ENCODE measurements at places on chromosomes 13 and 19.

GRCh38 chr19:1313695-1314613, 28.3 kb downstream of the EFNA2 start:
- DNase-seq: peak; percentile 70

DNA sequence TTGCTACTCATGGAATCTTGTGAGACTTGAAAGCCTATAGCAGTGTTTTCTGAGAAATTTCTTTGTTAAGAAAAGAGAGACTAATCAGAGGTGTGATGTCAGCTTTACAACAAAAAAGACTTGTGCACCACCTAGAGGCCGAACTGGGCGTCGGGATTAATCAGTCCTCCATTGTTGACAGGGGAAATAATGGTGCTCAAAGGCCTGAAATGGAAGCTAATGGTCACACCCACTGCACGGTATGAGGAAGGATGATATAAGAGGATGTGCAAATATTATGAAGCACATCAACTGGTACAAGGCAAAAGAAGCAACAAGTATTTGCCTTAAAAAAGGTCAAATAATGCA, 480.2 kb upstream of the MIR17HG start:
- peak; percentile 88 for DNase-seq

- peak; percentile 96 for DNase-seq
Measured at GRCh38 chr19:2578901-2579677, 103.2 kb downstream of the GADD45B start.

GRCh38 chr13:50378509-50379044, 363.3 kb downstream of the KCNRG start:
- DNase-seq: no peak

DNA sequence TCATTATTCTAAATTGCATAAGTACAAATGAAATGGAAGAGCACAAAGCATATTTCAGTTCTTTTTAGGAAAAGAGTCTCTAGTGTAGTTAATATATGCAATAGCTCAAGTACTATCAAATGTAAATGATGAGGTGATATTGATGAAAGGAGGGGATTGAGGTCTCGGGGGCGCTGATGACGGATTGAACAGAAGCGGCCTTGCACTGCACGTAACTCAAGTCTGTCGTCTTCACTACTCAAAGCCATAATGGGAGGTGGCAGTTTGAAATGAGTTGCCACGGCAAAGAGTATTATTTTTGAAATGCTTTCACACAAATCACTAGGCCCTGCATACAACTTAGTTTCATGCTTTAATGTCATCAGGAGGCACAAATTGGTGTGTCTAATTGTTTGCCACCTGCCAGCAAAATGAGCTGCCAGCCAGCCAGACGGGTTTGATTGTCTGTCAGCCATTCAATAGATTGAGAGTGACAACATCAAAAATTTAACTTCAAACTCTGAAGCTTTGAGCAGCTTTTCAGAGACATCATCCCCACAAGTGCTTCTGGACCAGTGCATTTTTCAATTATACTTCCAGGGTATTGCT, 256.6 kb downstream of the NBEA start:
- no peak for DNase-seq

DNA sequence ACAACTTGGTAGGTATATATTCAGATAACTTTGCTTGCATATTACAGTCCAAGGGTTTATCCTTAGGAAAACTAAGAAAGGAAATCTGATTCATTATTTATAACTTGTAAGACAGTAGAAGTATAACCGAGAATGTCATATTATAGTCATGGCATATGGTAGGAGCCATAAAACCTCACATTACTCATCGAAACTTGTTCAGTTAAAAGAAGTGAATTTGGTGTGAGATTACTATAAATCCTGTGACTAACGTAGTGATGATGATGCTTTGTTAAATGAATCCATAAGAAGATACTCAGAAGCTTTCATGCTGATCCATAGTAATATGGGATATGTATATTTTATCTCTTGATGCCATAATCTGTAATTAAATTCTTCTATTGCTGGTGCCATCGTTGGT, 57.3 kb downstream of the MTUS2 start:
- no peak for DNase-seq

GRCh38 chr19:1590641-1591397, 1.8 kb downstream of the MBD3 start:
- DNase-seq: peak; percentile 54

DNA sequence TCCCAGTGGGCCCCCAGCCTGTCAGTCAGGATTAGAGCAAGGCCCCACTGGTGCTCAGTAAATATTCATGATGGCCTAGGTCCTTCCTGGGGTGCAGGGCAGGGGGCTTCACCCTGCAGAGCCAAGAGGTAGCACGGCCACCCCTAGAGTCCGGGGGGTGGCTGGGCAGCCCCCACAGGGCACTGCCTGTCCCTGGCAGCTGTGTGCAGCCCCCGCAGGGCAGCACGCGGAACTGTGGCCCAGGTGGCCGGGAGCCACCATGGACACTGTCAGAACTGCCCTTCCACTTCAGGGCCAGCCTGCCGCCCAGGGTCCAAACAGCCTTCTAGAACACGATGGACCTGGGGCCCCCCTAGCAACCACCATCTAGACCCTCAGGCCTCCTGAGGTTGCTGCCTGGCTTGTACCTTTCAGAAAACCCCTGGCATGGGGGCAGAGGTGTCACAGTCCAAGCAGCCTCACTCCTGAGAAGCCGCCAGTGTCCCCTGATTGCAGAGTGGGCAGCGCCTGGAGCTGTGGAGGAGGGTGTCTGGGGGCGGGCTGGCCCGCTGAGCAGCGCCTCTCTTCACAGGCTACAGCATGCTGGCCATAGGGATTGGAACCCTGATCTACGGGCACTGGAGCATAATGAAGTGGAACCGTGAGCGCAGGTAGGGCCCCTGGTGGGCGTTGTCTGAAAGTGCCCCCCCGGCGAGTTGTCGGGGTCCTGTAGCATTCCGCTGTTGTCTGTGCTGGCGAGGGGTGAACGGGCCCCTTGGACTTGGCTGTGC, 2.9 kb upstream of the YJEFN3 start:
- no peak for DNase-seq

- no peak for DNase-seq
Measured at GRCh38 chr19:49395581-49396407, 7.7 kb downstream of the KASH5 start.

DNA sequence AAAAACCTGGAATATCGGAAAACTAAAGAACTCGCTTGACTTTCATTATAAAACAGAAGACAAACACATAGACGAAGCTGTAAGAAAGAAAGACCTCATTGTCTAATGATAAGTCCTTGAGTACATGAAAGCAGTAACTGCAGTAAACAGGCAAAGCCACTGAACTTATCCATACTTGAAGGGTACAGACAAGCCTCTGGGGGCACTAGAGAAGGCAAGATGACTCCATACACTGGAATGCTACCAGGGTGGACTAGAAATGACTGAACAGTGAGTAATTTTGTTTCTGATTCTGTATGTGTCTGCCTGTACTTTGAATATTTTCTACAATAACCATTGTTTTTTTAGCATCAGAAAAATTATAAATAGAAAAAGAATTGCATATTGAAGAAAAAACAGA, 507.9 kb downstream of the UQCRFS1 start:
- DNase-seq: peak; percentile 42

DNA sequence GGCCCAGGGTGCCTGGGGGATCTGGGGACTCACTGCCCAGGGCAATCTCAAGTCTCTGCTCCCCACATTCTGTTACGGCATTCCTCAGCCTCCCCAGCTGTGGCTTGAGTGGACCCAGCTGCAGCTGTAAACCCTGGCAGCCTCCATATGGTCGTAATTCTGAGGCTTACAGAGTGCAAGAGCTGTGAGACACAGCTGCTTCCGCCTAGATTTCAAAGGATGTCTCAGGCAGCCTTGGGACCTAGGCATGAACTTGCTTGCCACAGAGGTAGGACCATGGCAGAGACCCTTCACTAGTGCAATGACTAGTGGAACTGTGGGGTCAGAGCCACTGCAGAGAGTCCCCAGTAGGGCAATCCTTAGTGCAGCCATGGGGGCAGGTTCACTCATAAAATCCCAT, 297.5 kb downstream of the ENOX1 start:
- DNase-seq: peak; percentile 58

GRCh38 chr13:101453784-101454201, 1.3 kb downstream of the ITGBL1 start:
- peak; percentile 48 for DNase-seq

DNA sequence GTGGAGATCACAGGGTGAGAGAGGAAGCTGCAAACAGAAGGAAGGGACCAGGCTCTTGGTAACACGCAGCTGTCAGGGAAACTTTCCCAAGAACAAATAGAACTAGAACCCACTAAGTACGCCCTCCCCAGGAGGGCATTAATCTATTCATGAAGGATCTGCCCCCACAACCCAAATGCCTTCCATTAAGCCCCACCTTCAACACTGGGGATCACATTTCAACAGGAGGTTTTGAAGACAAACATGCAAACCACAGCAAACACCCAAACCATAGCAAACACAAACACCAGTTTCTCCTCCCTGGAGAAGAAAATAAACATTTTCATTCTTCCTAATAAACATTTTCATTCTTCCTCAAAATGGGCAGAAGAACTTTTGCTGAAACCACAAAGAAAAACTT, 329.6 kb downstream of the EFNB2 start:
- DNase-seq: no peak

- DNase-seq: peak; percentile 30
Measured at GRCh38 chr19:50669302-50670101, 20.3 kb downstream of the C19orf81 start.

GRCh38 chr13:63337921-63338320, 1922.3 kb upstream of the PCDH20 start:
- DNase-seq: no peak

- no peak for DNase-seq
Measured at GRCh38 chr19:33998739-33999345, 173.5 kb upstream of the LSM14A start.

DNA sequence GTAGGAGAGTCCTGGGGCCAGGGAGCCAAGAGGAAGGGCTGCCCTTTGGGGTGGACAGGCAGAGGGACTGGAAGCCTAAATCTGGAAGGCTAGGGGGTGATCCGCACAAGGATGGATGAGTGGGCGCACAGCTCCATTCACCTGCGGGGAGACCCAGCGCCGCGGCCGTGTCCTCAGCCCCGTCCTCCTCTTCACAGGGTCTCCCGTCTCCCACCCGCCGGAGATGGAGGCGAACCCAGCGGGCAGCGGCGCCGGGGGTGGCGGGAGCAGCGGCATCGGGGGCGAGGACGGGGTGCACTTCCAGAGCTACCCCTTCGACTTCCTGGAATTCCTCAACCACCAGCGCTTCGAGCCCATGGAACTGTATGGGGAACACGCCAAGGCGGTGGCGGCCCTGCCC, 7.9 kb downstream of the ZNF865 start:
- no peak for DNase-seq

DNA sequence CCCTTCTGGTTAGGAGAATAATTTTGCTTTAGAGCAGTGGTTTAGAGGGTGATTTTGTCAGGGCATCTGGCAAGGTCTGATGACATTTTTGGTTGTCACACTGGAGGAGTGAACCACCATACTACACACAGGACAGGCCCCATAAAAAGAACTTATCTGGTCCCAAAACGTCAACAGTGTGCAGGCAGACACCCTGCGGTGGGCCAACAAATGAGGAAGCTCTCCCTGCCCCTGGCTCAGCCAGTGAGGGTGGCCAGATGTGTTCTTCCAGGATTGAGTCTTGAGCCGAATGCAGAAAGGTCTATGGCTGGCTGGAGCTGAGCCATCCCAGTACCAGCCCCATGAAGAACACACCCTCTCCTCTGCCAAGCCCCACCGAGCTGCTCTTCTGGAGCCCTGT, 149.2 kb downstream of the MIPEP start:
- no peak for DNase-seq

GRCh38 chr19:19040417-19040816, 7.0 kb downstream of the ARMC6 start:
- peak; percentile 62 for DNase-seq

DNA sequence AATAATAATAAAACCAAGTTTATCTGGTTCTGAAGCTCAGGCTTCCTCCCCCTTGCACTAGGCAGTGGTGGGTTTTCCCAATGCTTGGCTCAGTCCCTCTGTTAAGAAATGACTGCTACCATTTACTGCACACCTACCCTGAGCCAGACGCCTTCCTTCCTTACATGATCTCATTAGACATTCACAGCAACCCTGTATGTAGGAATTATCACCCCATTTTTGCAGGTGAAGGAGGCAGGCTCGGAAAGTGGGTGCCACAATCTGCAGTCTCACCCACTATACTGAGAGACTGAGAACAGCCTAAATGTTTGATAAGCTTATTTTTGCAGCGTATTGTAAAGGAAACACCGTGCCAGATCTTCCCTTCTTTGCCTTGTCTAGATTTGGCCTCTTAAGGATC, 18.3 kb upstream of the CACNG8 start:
- DNase-seq: no peak

- DNase-seq: no peak
Measured at GRCh38 chr13:82833923-82834322, 1048.4 kb downstream of the SLITRK1 start.

Measured in stomach (tissue), 19 donors.